ENCODE measurements at places on chromosomes 12 and 14. TPM values are rescaled to one million over a fixed set of nuclear protein-coding genes. Genes with fewer than 3 reads are reported as not detected.

- H3K4me3 ChIP-seq, result no peak overlapping the region
- no peak for DNase-seq
- H3K27me3 ChIP-seq, result no peaks in the 10 kb centered on the region
- no peak overlapping the region for H3K27ac ChIP-seq
- H3K4me1 ChIP-seq, result no peaks in the 10 kb centered on the region
- no peaks in the 10 kb centered on the region for H3K36me3 ChIP-seq
These were observed 1127.6 kb upstream of the SEL1L start for GRCh38 chr14:82661258-82661657.

The OTOGL gene
- total RNA-seq, result 15.0 TPM

The TMEM63C gene
- 0.74 TPM for total RNA-seq

The HOXC5 gene
- total RNA-seq, result not detected

DNA sequence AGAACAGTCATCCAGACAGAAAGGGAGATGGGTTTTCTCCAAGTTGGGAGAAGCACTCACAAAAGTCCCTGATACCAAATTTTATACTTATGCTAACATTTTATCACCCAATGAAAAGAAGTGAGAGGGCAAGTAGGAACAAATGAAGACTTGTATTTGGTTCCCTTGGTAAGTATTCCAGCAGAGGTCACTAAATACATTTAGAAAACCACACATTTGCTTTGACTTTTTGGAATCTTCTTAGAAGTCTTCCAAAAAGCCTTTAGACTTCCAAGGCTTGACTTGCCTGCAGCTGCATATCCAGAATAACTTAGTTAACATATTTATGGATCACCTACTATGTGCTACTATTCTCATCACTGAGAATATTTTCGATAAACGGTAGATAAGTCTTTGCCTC, 3.1 kb upstream of the GYS2 start:
- H3K4me3 ChIP-seq, result no peak overlapping the region
- DNase-seq, result peak; percentile 59
- no peak overlapping the region for H3K27ac ChIP-seq
- H3K36me3 ChIP-seq, result no peaks in the 10 kb centered on the region
- H3K4me1 ChIP-seq, result peaks cover 8% of the 10 kb centered on the region

- no peaks in the 10 kb centered on the region for H3K27me3 ChIP-seq
- no peaks in the 10 kb centered on the region for H3K36me3 ChIP-seq
- H3K4me1 ChIP-seq, result peaks cover 8% of the 10 kb centered on the region
These were observed 255.1 kb upstream of the KRR1 start for GRCh38 chr12:75766263-75767160.

DNA sequence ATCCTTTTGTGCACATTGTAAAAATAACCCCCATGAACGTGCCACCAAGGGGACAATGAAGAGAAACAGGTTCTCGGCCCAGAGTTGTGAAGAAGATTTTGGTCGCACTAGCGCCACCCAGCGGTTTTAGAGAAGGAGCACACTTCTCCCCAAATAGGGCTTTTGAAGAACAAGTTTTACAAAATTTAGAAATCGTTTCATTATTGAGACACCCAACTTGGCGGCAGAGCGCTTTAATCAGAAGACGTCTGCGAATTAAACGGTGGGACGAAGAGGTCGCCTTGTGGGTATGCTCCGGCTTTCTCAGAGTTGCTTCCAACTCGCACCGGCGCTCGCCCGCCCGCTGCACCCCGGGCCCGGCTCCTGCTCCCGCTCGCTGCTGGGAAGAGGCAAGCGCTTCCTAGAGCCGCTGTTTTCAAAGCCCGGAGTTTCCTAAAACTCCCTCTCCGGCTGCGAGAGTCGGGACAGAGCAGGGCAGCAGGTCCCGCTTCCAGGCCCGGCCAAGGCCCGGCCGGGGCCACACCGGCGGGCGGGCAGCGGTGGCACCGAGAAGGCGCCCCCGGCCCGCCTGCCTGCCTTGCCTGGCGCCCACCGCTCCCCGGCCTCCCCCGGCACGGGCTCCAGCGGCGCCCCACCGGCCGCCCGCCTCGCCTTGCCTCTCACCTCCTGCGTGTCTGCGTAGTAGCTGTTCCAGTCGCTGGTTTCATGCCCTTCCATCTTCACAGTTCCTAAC, 645 bp downstream of the FOXA1 start:
- H3K36me3 ChIP-seq, result no peaks in the 10 kb centered on the region
- peaks cover 9% of the 10 kb centered on the region for H3K4me1 ChIP-seq
- peak overlapping the region; percentile 14 for H3K4me3 ChIP-seq
- DNase-seq, result peak; percentile 86

The CELA1 gene
- total RNA-seq, result not detected

- DNase-seq, result peak; percentile 12
- H3K4me1 ChIP-seq, result peaks cover 5% of the 10 kb centered on the region
- no peaks in the 10 kb centered on the region for H3K27me3 ChIP-seq
These were observed 25.3 kb downstream of the GNS start for GRCh38 chr12:64733857-64734256.

The LALBA gene
- total RNA-seq, result not detected

DNA sequence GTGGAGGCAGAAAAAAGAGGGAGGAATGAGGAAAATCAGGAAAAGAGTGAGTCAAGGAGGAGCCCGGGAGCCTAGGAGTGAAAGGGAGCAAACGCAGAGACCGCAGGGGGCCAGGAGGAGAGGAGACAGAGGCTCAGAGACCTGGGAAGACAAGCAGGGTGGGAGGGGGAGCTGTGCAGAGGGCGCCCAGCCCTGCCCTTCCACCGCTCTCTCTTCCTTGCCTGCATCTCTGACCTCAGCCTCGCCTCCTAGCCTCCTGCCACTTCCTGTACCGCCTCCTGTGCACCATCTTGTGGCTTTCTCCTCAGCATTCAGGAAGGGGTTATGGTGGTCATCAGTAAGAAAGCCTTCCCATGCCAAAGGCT, 1.3 kb downstream of the CLSTN3 start:
- H3K27ac ChIP-seq, result no peak overlapping the region
- no peak for DNase-seq
- H3K27me3 ChIP-seq, result peaks cover 22% of the 10 kb centered on the region
- H3K4me3 ChIP-seq, result peak overlapping the region; percentile 44

DNA sequence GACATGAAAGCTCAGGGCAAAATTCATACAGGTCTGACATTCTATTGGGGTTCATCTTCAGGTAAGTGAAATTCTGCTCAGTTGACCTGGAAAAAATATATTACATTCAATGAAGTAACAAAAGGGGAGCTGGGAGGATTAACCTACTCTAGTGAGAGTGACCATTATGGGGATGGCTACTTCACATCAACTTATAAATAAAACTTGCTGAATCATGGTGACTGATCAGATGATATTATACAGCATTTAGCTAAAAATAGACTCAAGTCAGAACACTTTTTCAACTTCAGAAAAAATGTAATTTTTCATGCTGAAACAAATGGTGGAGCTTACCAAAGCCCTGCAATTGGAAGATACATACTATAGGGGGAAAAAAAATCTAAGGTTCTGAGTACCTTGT, 800.2 kb downstream of the FSCB start:
- H3K27me3 ChIP-seq, result no peaks in the 10 kb centered on the region
- no peaks in the 10 kb centered on the region for H3K4me1 ChIP-seq
- no peak for DNase-seq
- no peak overlapping the region for H3K27ac ChIP-seq
- no peak overlapping the region for H3K4me3 ChIP-seq

- H3K4me3 ChIP-seq, result no peak overlapping the region
- H3K27me3 ChIP-seq, result no peaks in the 10 kb centered on the region
- no peaks in the 10 kb centered on the region for H3K4me1 ChIP-seq
These were observed 422.2 kb upstream of the FOXG1 start for GRCh38 chr14:28344381-28344780.

GRCh38 chr14:77457115-77457521, 283 bp downstream of the VIPAS39 start:
- peak overlapping the region; percentile 71 for H3K4me3 ChIP-seq
- H3K27me3 ChIP-seq, result no peaks in the 10 kb centered on the region
- no peak for DNase-seq
- H3K27ac ChIP-seq, result peak overlapping the region; percentile 70
- H3K36me3 ChIP-seq, result peaks cover 12% of the 10 kb centered on the region
- peaks cover 6% of the 10 kb centered on the region for H3K4me1 ChIP-seq

Measured in cardiac muscle cell (in vitro differentiated cells and primary cell).